CD4-positive, alpha-beta T cell treated with Interleukin-2 at 100 ng/mL for 4 hours (primary cell): ENCODE measurements at places on chromosomes 13 and 19.

- DNase-seq: no peak
Measured at GRCh38 chr13:53126841-53127245, 98.2 kb downstream of the OLFM4 start.

DNA sequence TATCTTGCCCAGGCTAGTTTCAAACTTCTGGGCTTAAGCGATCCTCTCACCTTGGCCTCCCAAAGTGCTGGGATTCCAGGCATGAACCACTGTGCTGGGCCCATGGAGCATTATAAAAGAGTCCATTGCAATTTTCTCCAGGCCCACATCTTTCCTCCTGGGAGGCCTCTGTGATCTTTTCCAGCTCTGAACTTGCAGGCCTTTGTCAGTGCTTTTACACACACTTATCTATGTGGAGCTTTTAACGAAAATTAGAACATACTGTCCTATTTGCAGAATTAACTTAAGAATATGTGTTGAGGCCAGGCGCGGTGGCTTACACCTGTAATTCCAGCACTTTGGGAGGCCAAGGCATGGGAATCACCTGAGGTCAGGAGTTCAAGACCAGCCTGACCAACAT is 23.9 kb downstream of the TDRD12 start:
- no peak for DNase-seq

- DNase-seq: no peak
Measured at GRCh38 chr19:35696835-35697234, 7.5 kb upstream of the ZBTB32 start.

- no peak for DNase-seq
Measured at GRCh38 chr19:23460656-23461055, 65.4 kb upstream of the ZNF91 start.

- no peak for DNase-seq
Measured at GRCh38 chr19:15448778-15449619, 757 bp downstream of the WIZ start.

DNA sequence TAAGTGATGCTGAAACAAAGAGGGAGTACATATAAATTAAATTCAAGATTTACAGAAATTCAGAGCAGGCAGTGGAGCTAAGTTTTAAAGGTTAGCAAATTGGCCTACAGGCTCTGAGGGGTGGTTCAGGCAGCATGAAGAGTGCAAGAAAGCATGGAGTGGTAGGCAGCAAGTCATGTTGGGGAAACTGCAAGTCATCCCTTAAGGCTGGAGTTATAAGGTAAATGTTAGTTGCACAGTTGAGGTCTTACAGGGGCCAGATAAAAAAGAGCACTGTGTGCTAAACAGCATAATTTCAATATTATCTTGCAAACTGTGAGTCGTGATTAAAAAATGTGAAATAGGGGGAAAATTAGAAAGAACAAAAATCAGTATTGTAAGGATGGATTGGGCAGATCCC is 106.2 kb downstream of the VWA8 start:
- DNase-seq: no peak

DNA sequence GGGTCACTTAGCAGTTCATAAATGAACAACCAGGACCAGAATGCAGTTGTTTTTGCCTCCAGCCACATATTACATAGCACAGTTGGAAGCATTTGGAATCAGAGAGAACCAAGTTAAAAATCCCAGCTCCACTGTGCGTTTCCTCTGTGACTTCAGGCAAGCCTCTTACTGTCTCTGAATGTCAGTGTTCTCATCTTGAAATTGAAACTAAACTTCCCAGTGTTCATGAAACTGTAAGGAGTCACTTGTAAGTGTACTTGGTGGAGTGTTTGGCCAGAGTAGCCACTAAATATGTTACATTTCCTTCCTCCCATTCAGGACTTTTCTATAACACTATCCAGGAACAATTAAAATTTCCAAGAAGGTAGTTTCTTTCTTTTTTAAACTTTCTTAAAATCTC is 276.8 kb downstream of the KCNRG start:
- no peak for DNase-seq

DNA sequence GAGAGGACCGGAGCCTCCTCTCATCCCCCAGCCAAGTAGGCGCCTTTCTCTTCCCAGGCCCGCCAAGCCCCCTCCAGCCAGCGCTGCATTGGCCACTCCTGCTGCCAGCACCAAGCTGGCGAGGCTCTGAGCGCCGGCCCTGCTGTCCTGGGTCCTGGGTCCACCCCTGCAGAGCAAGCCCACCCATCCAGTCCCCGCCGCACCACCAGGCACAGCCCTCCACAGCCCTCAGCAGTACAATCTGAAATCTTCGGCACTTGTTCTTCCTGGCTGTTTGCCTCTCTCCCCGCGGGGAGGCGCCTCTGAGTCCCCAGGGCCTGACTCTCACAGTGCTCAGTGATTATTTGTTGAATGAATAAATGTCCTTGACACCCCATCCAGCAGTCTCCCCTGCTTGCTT is 236.4 kb upstream of the SGCG start:
- DNase-seq: no peak

DNA sequence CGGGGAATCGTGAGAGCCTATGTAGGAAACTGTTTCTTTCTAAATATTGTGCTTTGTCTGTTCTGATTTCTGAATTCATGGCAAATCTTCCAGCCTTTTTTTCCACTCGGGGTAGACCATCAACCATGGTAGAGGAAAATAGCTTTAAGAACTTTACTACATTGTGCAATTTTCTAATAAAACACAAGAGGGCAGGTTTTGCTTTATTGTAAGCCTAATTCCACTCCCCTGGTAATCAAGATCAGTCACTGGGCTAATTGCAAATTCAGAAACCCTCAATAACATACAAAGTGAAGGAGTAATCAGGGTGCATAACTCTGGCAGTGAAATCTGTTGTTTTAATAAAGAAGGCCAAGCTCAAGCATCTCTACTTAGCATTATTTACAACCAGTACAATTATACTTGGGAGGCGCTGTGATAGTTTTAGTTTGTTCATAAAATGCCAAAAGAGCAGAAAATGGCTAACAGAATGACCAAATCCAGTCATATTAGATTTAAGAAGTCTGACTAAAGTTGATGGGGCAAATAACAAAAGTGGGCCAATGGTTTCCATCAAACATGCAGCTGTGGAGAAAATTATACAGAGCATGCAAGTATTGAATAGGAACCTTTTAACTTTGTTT is 43.8 kb downstream of the DCT start:
- DNase-seq: peak; percentile 56

DNA sequence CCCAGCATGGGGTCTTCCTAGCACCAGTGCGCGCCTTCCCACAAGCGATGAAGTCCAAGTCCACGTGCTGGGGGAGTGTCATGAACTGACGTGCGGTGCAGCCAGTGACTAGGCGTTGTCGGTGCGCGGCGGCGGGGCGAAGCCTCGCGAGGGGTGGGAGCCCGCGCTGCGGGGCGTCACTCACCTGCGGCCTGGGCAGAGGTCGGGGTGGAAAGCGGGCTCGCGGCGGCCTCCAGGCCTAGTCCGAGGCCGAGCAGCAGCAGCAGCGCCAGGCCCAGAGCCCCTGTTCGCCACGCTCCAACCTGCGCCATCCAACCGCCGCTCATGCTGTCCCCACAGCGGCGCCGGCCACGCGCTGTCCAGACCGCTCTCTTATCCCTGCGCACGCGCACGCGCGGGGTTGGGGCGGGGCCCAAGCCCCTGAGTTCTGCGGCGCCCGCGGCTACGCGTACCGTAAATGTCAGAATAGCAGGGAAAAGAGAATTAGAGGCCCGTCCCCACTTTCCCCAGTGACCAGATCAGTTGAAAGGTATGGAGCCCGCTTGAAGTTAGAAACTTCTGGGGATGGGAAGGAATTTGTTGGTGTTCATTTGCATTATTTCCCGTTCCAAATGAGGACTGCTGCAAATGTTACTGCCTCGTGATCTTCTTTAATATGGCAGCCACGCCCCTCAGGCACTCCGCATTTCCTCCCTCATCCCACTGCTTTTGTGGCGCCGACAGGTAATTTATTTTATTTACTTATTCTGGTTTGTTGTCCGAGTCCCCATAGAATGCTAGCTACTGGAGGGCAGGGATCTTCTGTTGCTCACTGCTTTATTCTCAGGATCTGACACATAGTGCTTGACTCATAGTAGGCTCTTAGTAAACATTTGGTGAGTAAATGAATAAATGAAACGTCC is at the start of gene CD320:
Gene CD320 (minus strand): TSS at position 394 of the 902 bp plus-strand sequence. CDS start 68 bp downstream, at position 326.
- peak; percentile 84 for DNase-seq

GRCh38 chr13:91609353-91609752 is 210.9 kb downstream of the GPC5 start:
- DNase-seq: no peak

GRCh38 chr19:41319500-41320184 is 9.7 kb downstream of the CCDC97 start:
- no peak for DNase-seq

DNA sequence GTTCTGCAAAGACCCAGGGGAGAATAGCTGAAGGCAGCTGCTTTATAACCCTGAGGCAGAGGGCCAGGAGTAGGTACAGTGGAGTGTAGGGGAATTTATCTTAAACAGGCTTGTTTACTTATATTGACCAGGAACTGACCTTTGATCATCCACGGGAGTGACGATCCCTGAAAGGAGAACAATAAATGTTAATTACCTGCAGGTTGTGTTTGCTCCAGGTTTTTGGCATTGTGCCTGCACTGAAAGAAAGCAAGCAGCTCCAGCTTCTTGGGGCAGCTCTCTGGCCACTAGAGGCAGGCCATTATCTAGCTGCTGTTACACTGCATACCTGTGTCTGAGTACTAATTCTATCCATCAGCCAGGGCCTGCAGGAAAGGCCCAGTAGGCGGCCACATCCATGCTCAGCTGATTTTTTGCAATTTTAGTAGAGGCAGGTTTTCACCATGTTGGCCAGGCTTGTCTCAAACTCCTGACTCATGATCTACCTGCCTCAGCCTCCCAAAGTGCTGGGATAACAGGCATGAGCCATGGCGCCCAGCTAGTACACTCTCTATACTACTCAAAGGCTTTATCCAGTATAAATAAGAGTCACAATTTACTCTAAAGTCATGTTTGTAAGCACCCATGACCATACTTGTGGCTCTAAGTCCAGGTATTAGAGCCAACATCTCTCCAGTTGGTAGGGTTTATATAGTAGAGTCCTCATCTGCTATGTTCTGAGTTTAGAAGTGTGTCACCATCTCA is 8.5 kb upstream of the ZNF91 start:
- DNase-seq: no peak

- DNase-seq: no peak
Measured at GRCh38 chr13:24207841-24208667, 47.5 kb downstream of the SPATA13 start.

DNA sequence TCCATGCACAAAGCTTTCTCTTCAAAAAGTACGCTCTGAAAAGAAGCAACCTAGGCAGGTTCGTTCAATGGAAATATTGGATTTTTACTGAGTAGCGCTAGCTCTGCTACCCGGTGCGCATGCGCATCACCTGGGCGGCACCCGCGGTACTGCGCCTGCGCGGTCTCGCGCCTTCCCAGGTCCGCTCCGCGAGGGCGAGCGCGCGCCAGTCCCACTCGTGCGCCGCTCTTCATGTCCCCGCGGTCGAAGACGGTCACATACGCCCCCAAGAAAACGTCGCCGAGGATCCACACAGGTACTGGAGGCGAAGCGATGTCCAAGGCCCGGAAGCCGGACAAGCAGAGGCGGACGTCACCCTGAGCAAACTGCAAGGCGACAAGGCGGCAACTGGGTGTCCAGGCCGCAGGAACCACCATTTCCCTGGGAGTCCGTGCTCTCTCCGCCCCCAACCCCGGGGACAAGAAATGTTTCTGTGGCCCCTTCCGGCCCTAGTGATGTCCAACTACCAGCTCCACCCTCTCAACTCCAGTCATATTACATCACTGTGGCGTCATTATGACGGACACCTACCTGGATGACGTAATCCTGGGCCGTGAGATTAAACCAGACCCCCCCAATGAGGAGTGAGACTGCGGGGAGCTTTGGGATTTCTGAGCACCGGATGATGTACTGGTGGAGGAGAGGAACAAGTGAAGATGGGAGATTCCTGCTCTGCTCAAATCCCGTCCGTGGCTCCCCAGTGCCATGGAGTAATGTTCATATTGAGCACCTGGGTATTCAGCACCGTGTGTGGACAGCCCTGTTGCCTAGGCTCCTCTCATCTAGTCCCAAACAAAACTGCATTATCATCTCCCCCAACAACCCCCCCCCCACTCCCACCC is 4.8 kb upstream of the KCNC3 start:
- DNase-seq: peak; percentile 81

DNA sequence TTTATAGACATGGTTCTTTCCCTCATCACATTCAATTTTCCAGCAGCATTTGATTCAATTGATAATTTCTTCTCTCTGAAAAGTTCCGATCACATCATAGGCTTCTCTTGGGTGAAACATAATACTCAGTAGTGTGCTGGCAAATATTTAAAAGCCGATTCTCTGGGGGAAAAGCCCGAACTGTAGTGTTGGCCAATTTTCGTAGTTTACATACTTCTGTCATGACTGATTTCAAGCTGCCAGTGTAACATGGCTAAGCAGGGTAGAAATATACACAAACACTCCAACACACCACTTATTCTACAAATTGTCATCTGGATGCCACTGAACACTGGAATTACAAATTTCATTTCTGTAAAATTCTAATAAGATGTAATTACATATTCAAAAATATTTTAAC is 56.1 kb upstream of the FREM2 start:
- no peak for DNase-seq

GRCh38 chr13:69704311-69704710 is 403.3 kb upstream of the ATXN8OS start:
- no peak for DNase-seq

- no peak for DNase-seq
Measured at GRCh38 chr13:88908961-88909441, 1237.8 kb downstream of the SLITRK5 start.

DNA sequence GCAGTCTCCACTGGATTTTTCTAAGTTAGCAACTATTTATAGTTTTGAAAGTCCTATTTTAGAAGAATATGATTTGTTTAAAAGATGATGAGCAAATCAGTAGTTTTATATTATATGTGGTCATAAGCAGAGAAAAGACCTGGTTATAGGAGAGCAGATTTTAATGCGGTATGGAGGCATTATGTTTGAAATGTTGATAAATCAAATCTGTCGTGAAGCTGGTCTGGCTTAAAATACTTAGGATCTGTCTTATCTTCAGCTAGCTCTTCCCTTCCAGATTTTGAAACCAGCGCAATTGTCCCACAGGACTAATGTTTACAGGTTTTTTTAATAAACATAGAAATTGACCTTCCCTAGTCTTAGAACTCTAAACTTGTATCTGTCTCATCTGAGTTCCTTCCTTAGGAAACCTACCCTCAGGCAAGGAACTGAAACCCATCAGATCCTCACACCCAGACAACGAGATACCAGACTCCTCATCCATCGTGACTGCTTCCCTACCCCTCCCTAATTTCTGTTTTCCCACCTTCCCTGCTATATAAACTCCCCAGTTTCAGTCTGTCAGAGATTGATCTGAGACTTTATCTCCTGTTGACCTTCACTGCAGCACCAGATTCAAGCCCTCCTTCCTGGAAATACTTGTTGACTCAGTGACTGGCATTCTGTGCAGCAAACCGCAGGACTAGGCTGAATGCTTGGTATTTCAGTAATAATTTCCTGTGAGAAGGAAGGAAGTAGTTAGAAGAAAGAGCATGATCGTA is 37.8 kb upstream of the CXCL17 start:
- peak; percentile 60 for DNase-seq
